CD4-positive, alpha-beta T cell (primary cell): ENCODE measurements at places on chromosomes 1 and 21. TPM values are rescaled to one million over a fixed set of nuclear protein-coding genes. Genes with fewer than 3 reads are reported as not detected.

The ATAD3B gene
- 49.1 TPM for total RNA-seq

- DNase-seq, result no peak
Measured at GRCh38 chr1:217881131-217881543, 250.0 kb downstream of the SPATA17 start.

DNA sequence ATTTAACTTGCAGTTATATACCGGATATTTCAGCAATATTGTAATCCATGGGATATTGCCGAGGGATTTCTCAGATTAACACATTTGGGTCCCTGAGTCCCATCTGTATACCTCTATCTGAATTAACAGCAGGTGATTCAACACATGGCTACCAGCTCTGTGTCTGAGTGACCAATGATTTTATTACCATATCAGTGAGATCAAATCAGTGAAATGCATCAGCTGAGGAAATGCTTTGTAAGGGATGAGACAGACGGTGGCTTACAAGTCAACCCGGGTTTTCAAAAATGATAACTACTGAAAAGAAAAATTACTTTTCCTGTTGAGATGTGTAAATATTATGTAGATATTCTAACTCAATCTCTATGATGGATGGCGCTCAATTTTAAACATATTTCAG is 504.1 kb upstream of the PKN2 start:
- no peak for DNase-seq

DNA sequence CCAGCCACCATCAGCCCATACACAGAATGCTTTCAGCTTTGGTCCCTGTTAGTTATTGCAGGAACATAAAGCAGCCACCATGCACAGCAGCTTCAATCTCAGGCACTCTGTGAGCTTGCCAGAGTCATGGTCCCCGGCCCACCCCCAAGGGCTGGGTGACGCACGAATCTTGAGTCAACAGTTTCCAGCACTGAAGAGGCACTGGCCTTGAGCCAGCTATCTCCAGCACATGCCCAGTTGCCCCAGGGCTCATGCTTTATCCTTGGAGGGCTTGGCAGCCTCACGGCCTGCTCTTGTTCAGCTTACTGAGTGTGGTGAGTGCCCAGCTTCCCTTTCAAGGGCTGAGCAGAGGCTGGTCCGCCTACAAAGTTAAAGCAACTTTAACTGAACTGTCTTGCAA is 200.7 kb upstream of the RAB4A start:
- no peak for DNase-seq

- no peak for DNase-seq
Measured at GRCh38 chr1:209542585-209542984, 40.9 kb upstream of the CAMK1G start.

The GPN2 gene
- total RNA-seq, result 44.4 TPM

- DNase-seq, result no peak
Measured at GRCh38 chr21:41135746-41136145, 32.2 kb upstream of the BACE2 start.

DNA sequence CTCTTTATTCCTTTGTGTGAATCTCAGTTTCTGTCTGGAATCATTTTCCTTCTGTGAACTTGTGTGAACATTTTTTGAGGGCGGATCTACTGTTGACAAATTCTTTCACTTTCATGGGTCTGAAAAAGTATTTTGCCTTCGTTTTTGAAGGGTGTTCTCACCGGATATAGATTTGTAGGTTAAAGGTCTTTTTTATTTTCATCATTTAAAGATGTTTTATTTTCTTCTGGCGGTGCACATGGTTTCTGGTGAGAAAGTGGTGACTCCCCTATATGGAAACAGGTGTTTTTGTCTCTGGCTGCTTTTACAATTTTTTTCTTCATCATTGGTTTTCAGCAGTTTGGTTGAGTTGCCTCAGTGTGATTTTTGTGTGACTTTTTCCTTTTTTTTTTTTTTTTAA is 94.9 kb downstream of the DYRK1A start:
- no peak for DNase-seq

- DNase-seq, result no peak
Measured at GRCh38 chr1:177170756-177171535, at the start of gene BRINP2. BRINP2 (plus strand) TSS chr1:177170958; CDS start chr1:177229877, 58,919 bp downstream.

- DNase-seq, result no peak
Measured at GRCh38 chr1:108817016-108817415, 39.9 kb downstream of the AKNAD1 start.

The TIE1 gene
- not detected for total RNA-seq

- no peak for DNase-seq
Measured at GRCh38 chr1:49841767-49842166, 182.0 kb downstream of the AGBL4 start.

DNA sequence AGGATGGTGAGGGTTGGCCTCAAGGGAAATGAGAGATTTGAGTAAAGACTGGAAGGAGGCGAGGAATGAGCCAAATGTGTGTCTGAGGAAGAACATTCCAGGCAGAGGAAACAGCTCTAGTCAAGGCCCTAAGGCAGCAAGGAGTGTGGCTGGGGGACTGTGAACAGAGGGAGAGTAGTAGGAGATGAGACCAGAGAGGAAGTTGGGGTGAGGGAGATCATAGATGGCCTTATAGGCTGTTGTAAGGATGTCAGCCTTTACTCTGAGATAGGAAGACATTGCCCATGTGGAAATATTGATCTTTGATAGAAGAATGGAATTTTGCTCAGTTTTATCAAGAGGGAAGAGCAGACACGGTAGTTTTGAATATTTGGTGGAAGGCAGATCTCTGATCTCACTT is 55.2 kb upstream of the ARTN start:
- no peak for DNase-seq

GRCh38 chr1:155859881-155860871 is 809 bp downstream of the SYT11 start:
- DNase-seq, result peak; percentile 38

- DNase-seq, result no peak
Measured at GRCh38 chr1:175410560-175410959, 218.0 kb upstream of the KIAA0040 start.

- no peak for DNase-seq
Measured at GRCh38 chr1:234533975-234534876, 55.2 kb upstream of the TARBP1 start.

The CITED4 gene
- total RNA-seq, result 51.6 TPM

- DNase-seq, result no peak
Measured at GRCh38 chr1:224404916-224405603, 29.5 kb downstream of the WDR26 start.

- no peak for DNase-seq
Measured at GRCh38 chr1:51044199-51044598, 57.8 kb upstream of the C1orf185 start.

DNA sequence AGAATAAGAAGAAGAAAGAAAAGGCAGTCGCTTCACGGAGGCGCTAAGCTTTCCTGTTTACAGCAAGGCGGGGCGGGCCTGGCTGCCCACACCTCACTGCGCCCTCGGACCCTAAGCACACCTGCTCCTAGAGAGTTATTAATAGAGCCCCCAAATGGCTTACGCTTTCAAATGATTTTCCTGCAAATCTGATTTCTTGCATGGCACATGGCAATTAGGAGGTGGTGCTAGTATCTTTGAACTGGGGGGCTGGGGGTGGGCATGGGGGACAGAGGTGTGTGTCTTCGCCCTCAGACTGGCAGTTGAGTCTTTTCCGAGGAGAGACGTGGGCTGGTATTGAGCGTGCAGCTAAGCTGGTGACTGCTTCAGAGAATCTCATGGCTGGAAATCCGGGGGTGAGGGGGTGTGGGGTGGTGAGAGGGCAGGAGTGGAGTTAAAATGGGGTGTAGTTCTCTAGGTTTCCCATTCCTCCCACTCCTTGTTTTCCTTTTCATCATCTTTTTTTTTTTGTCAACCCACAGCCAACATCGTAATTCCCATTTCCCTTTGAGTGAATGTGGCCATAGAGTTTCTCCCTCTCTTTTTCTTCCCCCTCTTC is 1.3 kb downstream of the S1PR1 start:
- DNase-seq, result peak; percentile 57

- no peak for DNase-seq
Measured at GRCh38 chr1:187244623-187245022, 415.9 kb downstream of the PLA2G4A start.

The SMYD3 gene
- 18.8 TPM for total RNA-seq

- no peak for DNase-seq
Measured at GRCh38 chr1:85582687-85583591, 2.4 kb downstream of the CCN1 start.

GRCh38 chr21:32499249-32500055 is 85.9 kb downstream of the TCP10L start:
- DNase-seq, result no peak
